NCI-H460 (cell line): ENCODE measurements at places on chromosomes 6 and 20. TPM values are rescaled to one million over a fixed set of nuclear protein-coding genes. Genes with fewer than 3 reads are reported as not detected.

Gene COL21A1
- total RNA-seq = not detected in 2 replicates

Gene TSPO2
- not detected in 2 replicates for total RNA-seq

Gene ZSWIM1
- total RNA-seq = 11.2 and 11.4 TPM in 2 replicates

Gene OVOL2
- total RNA-seq = not detected in 2 replicates

Gene TCP11
- not detected in 2 replicates for total RNA-seq

- no peak for DNase-seq
These were observed 816.5 kb upstream of the GJE1 start for GRCh38 chr6:141316236-141316635.

GRCh38 chr6:2563635-2564034, 187.1 kb downstream of the MYLK4 start:
- no peak for DNase-seq

GRCh38 chr6:33429750-33430052, 9.8 kb downstream of the SYNGAP1 start:
- no peak for DNase-seq

- no peak for DNase-seq
These were observed 102.0 kb upstream of the TNFAIP3 start for GRCh38 chr6:137765059-137765458.

DNA sequence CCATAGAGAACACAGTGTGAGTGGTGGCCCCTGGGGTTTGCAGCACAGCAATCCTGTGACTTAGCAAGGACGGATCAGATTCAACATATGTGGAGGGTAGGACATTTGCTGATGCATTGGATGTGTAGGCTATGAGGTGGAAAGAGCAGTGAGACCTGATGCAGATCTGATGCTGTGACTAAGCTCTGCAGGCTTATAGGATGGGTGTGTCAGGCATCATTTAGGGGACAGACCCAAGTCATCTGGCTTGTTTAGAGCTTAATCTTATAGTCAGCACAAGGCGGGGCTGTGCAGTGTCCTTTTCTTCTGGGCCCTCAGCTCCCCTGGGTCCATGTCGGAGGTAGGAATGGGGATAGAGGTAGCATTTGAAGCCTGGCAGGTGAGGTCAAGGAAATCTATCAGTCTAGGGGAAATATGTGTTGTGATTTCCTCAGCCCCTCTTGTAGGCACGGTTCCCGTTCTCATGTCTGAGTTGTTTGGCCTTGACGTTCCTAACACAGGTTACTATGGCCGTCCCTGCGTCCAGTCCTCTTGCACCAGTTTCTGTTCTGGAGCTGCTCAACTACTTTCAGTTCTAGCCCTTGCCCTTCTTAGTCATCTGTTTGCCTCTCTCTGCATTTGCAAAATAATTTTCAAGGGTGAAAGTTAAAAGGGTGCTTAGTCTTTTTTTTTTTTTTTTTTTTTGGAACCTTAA, 15.6 kb upstream of the MAPRE1 start:
- DNase-seq = no peak

DNA sequence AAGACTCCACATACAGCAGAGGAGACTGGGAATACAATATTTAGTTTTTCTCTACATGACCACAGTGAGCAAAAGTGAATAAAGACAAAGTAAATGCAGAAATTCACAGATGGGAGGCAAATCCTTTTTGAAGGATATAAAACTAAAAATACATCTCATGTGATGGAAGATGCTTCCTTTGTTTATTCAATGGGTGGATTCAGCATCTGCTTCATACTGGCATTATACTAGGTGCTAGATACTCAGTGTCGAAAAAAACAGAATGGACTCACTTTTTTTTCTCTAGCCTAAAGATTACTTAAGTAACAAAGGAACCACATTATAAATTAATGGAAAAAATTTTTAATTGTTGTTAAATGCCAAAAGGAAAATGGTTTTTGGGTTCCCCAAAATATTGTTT, 216.2 kb downstream of the TRDN start:
- no peak for DNase-seq

DNA sequence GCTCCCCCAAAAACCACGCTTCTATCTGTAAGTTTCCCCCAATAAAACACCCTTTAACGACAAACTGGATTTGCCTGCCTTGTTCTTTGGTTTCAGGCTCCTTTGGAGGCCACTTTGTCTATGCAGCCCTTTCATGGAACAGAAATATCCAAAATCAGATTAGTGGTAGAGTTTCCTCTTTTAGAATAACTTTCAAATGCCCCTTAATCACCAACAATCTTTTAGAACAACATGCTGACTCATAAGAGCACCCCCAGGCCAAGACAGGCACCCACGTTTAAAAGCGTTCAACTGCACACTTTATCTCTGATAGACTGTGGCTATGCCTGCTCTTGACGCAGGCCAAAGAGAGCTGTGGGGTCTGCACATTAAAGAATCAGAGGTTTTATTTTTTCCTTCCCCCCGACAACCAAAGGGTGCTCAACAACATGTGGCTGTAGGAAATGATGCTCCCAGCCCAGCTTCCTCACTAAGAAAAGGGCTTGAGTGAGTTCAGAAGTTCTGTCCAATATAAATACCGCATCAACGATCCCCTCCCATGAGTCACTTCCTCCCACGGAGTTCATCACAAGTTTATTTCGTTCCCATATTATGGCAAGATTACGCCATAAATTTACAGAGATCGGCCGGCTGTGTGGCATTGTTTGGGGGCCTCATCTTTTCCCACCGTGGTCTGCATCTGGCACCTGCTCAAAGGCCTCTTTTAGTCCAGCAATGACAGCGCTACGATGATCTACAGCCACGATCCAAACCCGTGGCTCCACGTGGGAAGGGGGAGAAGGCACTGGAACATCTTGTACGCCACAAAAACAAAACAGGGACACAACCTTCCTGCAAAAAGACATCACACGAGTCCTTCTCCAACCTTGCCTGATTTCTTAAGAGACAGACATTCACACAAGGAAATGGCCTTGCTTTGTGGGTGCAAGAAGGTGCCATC, 88.8 kb upstream of the NFATC2 start:
- peak; percentile 95 for DNase-seq

- DNase-seq = no peak
These were observed 11.9 kb downstream of the XKR7 start for GRCh38 chr20:31979713-31980426.

GRCh38 chr6:106747139-106747538, 117.8 kb downstream of the QRSL1 start:
- no peak for DNase-seq

DNA sequence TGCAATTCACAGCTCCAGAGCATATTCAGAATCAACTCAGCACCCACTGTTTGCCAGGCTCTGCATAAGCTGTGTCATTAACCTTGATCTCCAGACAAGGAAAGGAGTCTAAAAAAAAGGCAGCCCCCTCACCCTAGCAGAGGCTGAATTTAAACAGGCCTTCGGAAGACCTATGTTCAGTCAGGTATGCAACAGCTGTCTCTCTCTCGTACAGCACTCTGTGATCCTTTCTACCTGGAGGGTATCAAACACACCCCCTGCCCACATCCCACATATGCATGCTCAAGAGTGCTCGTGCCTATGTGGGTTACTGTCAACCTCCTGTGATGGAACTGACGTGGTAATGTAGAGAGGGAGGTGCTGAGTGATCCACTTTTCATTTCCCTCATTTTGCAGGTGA, 8.5 kb downstream of the PLAGL2 start:
- DNase-seq = no peak

- no peak for DNase-seq
These were observed 89.1 kb downstream of the PREX1 start for GRCh38 chr20:48738399-48739304.

- DNase-seq = no peak
These were observed 1.1 kb upstream of the PREX1 start for GRCh38 chr20:48828734-48829460.

DNA sequence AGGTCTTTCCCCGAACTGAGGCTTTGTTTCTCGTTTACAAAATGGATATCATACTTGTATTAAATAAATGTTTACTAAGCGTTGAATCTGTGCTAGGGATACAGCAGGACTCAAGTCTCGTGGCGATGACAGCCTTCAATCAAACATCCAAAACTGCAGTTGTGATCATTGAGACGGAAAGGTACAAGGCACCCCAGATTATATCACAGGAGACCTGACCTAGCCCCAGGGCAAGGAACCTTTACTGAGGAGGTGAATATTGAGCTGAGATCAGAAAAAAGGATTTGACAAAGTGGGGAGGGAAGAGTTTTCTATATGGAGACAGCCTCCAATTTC, 476 bp downstream of the AAR2 start:
- DNase-seq = no peak

DNA sequence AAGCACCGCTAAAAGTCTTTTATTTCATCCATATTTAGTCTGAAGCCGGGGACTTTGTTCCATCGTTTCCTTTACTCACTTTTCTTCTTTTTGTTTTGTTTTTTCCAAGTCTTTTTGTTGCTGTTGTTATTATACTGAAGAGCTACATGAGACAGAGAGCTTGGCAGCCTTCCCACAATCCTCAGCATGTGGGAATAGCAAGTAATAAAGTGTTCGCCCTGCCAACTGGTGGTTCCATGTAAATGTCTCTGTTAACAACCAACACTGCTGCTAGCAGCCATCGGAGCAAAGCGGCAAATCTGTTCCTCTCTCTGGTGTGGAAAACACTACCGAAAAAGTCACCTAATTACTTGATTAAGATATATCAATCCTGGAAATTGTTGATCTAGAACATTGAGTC, 437.8 kb upstream of the ID4 start:
- no peak for DNase-seq

DNA sequence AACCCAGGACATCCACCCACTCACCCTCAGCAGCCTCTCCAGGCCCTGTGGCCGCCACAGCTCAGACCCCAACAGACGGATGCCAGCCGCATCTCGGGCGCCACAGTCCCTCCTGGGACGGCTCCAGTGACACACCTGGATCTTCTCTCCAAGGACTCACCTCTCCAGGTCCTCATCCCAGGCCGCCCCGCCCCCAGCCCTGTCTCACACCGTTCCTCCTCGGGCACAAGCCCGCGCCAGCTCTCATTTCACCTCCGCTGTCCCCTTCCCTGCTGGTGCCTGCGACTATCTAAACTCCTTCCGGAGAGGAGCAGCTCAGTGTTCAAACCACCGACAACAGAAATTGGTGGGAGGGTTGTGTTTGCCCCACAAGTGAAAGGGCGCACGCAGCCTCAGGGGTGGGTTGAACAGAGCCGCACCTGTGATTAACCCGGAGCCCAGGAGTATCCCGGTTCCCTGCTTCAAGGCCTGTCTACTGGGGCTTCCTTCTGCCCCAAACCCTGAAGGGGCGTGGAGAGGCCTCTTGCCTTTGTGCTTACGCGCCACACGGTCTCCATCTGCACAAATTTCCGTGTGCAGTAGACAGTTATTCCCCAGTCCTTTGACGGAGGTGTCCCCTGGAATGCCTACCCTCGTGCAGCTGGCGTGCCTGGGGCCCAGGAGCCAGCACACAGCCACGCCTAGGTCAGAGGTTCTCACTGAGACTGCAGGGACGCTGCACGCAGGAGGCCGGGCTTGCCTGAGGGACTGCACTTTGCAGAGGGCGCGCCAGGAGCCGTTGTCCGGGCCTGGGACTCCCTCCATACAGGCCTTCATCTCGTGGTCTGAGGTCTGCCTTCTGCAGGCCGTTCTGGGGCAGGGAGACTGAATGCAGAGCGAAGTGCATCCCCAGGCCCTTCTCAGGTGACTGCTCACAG, 232.7 kb downstream of the DLL1 start:
- DNase-seq = no peak

DNA sequence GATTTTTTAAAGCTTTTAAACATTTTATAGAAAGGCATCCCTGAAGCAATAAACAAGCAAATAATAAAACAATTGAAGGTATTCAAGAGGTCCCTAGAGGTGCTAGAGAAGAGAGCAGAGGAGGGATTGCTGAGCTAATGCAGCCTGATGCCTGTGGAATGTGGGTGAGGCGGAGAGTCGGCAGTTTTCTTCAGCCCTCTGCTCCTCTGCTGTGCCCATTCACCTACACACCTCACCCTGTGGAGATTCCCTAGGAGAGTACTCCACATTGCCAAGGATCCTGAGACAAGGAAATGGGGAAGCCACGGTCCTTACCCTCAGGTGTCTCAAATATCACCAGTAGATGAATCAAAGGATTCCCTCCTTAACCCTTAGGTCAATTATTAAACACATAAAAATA, 199.8 kb upstream of the POU3F2 start:
- no peak for DNase-seq

DNA sequence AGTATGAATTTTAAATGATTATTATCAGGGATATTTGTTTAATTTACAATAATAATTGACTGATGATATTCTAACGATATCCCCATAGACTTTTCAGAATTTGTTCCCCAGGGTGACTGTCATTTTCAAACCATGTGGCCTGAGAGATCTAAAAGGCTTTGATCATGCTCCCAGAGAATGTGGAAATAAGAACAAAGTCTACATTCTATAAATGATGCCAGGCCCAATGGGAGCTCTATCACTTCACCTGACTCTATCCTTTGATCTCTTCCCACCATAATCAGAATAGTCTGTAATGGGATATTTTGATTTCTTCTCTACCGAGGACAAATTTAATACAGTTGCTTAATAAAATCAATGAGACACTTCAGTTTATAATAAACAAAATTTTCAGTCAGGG, 483.4 kb upstream of the IRAK1BP1 start:
- no peak for DNase-seq

DNA sequence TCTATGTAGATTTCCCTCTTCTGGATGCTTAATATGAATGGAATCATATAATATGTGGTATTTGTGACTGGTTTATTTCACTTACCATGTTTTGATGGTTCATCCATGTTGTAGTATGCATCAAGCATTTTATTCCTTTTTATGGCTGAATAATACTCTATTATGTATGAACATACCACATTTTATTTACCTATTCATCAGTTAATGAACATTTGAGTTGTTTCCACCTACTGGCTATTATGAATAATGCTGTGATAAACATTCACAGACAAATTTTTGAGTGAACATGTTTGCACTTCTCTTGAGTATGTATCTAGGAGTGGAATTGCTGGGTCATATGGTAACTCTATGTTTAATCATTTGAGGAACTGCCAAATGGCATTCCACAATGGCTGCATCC, 14.9 kb upstream of the ZNF451 start:
- no peak for DNase-seq

DNA sequence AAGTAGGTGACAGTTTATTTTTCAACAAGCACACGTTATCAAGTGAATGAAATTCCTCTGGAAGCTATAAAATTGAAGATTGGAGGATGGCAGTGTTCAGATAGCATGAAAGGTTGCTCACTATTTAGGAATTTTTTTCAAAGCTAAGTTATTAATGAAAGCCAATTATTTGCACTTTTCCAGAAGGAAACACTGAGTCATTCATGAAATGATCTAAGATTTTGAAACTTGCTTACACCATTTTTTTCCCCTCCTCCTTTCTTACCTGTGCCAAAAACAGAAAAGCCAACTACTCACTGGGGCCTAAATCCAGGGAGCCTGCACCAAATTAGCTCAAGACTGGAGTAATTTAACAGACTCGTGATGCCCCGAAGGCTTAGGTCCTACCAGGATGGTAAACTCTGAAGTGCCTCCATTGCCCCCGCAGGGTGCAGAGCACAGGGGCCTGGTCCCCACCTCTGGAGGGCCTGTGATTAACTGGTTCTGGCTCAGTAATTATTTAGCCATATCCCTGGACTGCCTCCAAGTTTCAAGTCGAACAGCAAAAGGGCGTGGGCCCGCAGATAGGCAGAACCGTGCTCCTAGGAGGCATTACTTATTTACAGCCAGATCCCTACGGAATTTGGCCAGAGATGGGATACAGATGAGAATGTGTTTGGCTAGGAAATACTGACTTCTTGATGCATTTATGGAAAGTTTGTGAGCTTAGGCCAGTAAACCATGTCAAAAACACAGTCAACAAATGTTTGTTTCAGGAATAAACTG, 28.0 kb upstream of the ZNF217 start:
- DNase-seq = peak; percentile 82
